Stimulated activated CD4-positive, alpha-beta T cell treated with anti-CD3 and anti-CD28 coated beads, Interleukin-12 subunit alpha, Interleukin-12 subunit beta, amount 100 ng/mL, for 48 hours (primary cell): ENCODE measurements at places on chromosomes 11 and 22.

DNA sequence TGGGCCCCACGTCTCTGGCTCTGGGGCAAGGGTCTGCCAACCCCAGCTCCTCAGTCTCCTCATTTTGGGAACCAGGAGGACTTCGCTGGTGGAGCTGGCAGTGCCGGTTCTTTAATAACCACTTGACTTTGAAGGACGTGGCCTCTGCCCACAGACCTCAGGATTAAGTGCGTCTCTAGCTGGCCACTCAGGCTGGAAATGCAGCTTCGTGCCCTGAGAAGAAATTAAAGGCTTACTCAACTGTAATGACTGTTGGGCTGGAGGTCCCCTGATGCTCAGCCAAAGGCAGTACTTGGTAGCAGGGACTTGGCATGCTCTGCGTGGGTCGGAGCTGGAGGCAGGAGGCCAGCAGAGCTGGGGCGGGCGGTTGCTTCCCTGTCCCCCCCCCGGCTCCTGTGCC lies 16.7 kb upstream of the PARVG start:
- DNase-seq, result no peak

GRCh38 chr11:15975742-15976141 lies 380.6 kb downstream of the SOX6 start:
- no peak for DNase-seq

DNA sequence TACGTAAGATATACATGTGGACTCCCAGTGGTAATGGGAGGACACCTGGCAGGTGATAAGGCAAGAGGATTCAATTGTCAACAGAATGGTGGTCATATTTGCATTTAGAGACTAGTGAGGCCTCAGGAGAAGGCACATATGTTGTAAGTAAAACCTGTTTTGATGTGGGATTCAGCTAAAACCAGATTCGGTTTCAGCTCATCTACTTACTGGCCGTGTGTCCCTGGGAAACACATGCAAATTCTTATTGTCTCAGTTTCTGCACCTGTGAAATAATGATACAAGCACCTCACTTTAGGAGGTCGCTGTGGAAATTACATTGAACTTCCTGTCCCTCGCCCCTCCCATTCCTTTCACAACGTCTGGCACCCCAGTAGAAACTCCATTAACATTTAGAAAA lies 78.9 kb upstream of the FIBIN start:
- no peak for DNase-seq

DNA sequence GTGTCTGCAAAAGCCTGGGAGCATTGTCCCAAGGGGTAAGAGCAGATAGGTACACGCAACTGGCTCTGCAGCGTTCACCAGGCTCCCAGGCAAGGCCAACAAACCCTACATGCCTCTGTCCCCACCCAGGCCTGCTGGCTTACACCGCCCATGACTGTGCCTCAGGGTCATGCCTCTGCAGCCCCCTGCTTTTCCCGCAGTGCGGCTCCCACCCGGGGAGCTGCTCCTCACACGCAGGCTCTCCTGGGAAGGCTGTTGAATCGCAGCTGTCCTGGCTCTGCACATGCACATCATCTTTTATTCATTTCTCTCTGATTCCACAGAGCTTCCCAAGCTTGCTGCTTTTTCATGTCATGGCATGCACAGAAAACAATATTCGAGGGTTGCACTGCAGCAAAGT lies 29.2 kb upstream of the B3GAT1 start:
- no peak for DNase-seq

GRCh38 chr11:95506777-95507176 lies 275.8 kb upstream of the SESN3 start:
- DNase-seq, result no peak

DNA sequence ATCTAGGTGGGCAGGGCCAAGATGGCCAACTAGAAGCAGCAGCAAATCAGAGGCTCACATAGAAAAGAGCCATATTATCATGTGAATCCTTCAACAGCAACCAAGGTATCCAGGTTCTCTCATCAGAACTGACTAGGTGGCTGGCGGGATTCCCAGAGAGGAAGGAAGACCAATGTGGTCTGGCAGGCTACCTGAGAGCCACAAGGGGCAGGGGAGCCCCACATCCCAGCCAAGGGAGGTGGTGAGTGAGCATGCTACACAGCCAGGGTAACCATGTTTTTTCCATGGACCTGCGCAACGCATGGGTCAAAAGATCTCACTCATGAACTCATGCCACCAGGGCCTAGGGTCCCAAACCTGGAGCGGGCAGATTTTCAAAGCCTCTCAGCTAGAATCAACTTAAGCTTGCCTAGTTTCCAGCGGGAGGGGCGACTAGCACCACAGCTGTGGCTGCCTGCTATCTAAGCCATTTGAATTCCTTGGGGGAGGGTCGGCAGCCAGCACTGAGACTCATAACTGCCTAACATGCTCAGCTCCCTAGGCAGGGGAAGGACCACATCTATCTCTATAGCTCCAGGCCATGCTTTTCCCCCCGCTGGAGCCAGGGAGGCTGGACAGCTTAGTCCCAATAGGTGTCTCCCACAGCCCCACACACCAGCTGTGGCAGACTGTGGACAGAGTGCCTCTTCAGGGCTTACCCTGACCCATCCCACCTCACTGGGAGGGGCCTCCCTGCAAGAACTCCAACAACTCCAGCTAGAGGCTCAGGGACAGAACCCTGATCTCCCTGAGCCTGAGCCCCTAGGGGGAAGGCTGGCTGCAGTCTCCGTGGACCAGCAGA lies 28.7 kb upstream of the CASP12 start:
- no peak for DNase-seq

- DNase-seq, result no peak
These were observed 9.4 kb upstream of the ANO3 start for GRCh38 chr11:26322335-26323067.

DNA sequence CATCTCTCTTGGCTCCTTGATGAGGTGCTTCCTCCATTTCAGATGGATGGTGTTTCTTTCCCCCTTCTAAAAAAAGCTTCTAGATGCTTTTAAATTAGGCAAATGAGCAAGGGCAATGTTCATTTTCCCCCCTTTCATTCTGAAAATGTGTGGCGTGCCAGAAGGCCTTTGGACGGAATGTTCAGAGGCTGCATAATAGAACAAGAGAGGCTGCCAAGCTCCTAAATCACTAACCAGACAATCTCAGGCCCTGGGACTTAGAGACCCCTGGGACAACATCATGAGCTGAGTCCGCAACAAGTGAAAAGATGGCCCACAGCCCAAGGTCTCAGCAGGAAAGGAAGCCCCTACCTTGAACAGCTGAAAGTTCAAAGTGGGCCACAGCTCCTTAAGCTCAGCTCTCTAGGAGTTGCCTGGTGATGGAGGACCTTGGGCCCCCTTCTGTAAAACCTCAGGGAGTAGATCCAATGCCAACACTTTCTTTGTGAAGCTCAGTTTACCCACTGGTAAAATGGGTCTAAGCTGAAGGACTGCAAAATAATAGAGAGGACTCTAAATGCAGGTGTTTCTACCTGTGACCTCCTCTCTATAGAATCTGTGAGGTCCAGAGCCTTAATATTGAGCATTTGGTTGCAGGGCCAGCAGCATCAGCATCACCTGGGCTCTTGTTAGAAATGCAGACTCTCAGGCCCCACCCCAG lies 144.0 kb downstream of the FBXO7 start:
- no peak for DNase-seq

DNA sequence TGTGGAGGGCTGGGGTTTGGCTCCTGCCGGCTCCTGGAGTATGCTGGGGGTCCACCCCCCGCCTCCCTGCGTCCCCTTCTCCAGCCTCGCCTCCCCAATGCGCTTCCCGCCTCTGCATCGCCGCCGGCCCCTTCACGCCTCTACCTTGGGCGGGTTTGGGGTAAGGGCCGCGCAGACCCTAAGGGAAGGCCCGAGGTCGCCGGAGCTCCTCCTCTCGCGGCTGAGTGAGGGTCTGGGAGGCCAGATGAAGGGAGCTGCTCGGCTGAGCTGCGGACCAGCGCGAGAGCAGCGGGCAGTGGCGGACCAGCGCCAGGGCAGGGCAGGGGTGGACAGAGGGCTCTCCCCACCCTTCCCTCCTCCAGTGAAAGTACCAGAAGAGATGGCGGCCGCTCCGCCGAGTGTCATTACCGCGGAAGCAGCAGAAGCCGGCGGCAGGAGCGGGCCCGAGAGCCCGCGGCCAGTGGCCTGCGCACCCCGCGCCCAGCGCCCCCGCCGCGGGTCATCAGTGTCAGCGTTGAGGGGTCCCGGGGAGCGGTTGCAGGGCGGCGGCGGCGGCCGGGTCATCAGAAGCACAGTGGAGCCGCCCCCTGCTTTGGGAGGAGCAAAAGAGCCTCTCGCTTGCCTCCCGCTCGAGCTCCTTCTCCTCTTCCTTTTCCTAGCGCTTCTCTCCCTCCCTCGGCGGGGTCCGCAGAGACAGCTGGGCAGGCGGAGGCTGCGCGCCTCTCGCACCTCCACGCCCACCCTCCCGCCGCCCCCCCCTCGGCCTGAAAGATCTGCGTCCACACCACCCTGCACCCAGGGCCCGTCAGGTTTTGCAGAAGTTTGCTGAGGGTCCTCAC lies 255.6 kb upstream of the CADM1 start:
- DNase-seq, result no peak

DNA sequence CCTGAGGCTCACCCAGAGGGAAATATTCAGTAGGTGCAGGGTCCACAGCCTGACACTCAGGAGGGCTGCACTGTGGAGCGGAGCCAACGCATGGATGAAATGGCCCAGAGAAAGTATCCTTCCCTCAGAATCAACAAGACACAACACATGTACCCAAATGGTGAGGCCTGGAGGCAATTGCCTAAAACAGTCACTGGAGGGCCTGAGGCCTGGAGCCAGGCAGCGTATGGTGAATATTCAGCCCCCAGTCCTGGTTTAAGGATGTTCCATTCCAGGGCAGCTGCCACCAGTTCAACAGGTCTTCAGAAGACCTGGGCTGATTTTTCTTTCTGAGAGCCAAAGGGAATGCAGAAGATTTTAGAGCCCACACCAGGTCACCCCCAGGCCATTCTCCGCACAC lies 264.8 kb downstream of the INSC start:
- DNase-seq, result no peak

GRCh38 chr11:129041611-129042018 lies 98.9 kb upstream of the TP53AIP1 start:
- no peak for DNase-seq

DNA sequence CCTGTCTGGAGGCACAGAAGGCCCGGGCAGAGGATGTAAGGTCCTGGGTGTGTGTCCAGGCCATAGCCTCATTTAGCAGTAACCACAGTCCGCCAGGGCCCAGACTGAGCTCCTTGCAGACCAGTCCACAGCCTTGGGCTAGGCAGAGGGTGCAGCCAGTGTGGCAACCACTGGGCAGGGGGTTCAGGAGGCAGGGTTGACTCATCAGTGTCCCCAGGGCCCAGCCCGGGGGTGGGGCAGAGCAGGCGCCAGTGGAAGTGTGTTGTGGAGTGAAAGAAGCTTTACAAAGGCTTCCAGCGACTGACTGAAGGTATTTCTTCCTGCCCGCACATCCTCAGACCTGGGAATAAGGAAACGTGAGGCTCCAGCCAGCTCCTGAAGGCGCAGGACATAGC lies 27.7 kb upstream of the WNT11 start:
- no peak for DNase-seq

DNA sequence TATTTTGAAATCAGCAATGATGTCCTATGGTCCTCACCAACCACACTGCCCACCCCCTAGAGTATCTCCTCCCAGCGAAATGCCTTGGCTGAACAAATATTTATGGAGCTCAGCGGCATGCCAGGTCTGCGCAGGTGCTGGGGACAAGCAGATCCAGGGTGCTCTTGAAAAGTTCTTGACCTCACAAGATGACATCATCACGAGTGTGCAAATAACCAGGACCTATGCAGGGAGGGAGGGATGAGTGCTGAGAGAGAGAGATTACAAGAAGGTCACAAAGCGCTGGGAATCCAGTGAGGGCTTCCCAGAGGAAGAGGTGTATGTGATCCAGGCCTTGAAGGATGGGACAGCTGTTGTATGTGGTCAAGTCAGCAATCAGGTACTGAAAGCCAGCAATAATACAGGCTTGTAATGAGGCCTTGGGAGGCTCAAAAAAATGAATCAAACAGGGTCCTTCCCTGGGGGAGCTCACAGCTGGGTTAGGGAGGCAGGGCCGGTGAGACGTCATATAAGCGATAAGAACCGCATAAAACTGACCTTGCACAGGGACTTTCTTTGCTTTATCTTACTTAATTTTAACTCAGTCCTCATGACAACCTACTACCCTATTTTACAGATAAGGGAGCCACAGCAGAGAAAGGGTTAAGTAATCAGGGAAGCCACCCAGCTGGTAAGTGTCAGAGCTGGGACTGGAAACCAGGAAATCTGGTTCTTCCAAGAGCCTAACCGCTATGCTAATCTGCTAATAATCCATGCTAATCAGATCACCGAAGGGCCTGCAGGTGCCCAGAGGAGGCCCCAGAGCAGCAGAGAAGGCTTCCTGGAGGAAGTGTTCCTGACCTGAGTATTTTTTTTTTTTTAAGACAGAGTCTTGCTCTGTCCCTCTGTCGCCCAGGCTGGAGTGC lies 8.2 kb downstream of the ARRB1 start:
- DNase-seq, result no peak

GRCh38 chr11:56751480-56751879 lies 3.0 kb upstream of the OR9G4 start:
- no peak for DNase-seq

GRCh38 chr11:78474451-78474850 lies 56.8 kb upstream of the GAB2 start:
- DNase-seq, result no peak

DNA sequence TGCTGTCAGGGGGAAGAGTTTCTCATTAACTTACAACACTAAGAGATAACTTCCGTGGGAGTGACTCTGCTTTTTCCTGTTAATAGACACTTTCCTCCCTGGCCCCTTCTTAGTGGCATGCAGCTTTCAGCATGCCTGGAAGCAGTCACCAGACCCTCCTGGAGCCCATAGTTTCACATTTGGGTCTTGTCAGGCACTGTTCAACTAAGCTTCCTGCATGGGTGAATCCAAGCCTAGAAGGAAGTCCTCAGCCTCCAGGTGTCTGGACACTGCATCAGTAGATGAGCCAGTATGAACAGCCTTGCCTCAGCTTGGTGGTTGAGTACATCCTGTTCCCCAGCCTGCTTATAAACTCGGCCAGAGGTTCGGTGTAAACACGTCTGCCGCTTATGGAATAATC lies 68.1 kb downstream of the PPP6R3 start:
- DNase-seq, result no peak

DNA sequence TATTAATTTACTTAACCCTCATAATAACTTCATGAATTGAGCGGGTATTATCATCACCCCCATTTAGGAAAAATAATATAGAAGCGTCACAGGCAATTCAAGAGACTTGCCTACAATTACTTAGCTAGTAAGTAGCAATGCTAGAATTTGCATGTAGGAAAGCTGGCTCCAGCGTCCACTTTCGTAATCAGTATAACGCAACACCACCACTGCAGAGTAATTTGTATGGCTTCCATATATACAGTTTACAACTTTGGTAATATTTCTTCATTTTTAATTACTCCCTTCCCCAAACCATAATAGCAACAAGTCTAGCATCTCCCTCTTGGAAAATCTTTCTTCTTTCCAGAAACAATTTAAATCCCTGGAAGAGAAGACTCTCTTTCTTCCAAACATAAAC lies 89.9 kb upstream of the OR5AK2 start:
- DNase-seq, result no peak

GRCh38 chr11:117932947-117933346 lies 3.7 kb upstream of the TMPRSS13 start:
- DNase-seq, result no peak

DNA sequence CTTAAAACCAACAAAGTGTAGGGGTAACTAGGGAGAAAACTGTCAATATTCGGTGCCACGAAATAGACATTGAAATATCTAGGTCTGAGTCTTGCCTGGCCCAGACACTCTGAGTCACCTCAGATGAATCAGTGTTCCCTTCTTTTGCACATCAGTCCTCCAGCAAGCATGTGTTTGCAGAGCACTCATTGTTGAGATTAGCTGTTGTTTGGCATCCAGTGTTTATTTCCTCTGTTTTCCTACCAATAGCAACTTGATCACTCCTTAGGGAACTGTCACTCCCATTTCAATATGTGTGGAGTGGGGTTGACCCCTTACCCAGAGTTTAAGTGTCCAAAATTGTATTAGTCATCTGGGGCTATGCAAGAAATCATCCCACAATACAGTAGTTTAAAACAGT lies 4.7 kb upstream of the ASCC2 start:
- no peak for DNase-seq
